ENCODE measurements at places on chromosomes 7 and 10.
A peak's percentile ranks its signal among the peaks of the same experiment; 100 is the strongest.

- no peak for DNase-seq
- H3K27me3 ChIP-seq: no peaks in the 10 kb centered on the region
- no peak overlapping the region for H3K4me3 ChIP-seq
- no peaks in the 10 kb centered on the region for H3K36me3 ChIP-seq
- H3K27ac ChIP-seq: no peak overlapping the region
Observed at GRCh38 chr7:2821842-2822507, 22.1 kb downstream of the GNA12 start.

- no peak overlapping the region for H3K4me3 ChIP-seq
- no peak for DNase-seq
- no peaks in the 10 kb centered on the region for H3K27me3 ChIP-seq
- H3K27ac ChIP-seq: no peak overlapping the region
- no peaks in the 10 kb centered on the region for H3K36me3 ChIP-seq
Observed at GRCh38 chr7:121500360-121501058, 104.4 kb upstream of the FAM3C start.

DNA sequence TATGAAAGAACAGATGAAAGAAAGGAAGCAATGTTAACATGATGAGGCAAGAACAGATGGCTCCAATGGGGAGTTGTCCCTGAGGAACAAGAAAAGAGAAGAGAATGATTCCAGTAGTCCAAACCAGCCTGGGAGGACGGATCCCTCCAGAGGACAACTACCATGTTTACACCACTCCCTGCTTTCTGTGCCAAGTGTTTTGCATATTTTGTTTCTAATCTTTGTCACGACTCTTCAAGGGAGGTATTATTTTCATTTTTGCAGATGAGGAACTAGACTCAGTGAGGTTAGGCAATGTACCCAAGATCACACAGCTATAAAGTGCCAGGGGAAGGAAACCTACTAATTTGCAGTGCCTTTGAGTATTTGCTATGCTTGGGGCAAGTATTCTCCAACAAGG lies 116.2 kb downstream of the PARP12 start:
- DNase-seq: no peak
- no peaks in the 10 kb centered on the region for H3K4me1 ChIP-seq
- H3K4me3 ChIP-seq: no peak overlapping the region
- H3K36me3 ChIP-seq: peaks cover 27% of the 10 kb centered on the region
- no peaks in the 10 kb centered on the region for H3K27me3 ChIP-seq
- H3K27ac ChIP-seq: no peak overlapping the region

- H3K27ac ChIP-seq: no peak overlapping the region
- DNase-seq: no peak
- no peak overlapping the region for H3K4me3 ChIP-seq
- H3K36me3 ChIP-seq: no peaks in the 10 kb centered on the region
- H3K27me3 ChIP-seq: no peaks in the 10 kb centered on the region
Observed at GRCh38 chr7:7375538-7375937, 160.1 kb downstream of the COL28A1 start.

- H3K4me1 ChIP-seq: peaks cover 33% of the 10 kb centered on the region
- no peak overlapping the region for H3K27ac ChIP-seq
- peak; percentile 44 for DNase-seq
Observed at GRCh38 chr7:151251689-151252560, 3.4 kb upstream of the SMARCD3 start.

- H3K27ac ChIP-seq: no peak overlapping the region
- H3K4me1 ChIP-seq: peaks cover 2% of the 10 kb centered on the region
- no peak overlapping the region for H3K4me3 ChIP-seq
- no peaks in the 10 kb centered on the region for H3K27me3 ChIP-seq
- no peaks in the 10 kb centered on the region for H3K36me3 ChIP-seq
Observed at GRCh38 chr7:40393660-40394059, 258.9 kb downstream of the SUGCT start.

DNA sequence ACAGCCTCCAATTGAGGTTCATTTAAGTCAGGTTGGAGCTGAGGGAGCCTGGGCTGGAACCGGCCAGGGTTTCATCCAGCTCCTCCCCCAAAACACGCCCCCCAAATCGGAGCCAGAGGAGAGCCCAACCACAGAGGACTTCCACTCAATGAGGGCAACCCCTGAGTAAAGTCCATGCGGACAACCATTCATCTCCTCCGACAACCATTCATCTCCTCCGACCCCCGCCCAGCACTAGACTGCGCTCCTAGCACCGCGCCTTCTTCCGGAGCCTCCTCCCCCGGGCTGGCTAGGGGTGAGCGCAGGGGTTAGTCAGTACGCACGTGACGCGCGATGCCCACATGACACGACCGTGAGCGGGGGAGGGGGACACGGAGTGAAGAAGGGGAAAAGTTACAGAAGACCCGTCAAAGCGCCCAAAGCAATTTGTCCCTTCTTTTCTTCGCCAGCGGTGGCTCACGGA lies 1.4 kb downstream of the MAGI2 start:
- H3K27ac ChIP-seq: no peak overlapping the region
- DNase-seq: peak; percentile 79
- H3K27me3 ChIP-seq: no peaks in the 10 kb centered on the region
- H3K4me1 ChIP-seq: peaks cover 23% of the 10 kb centered on the region

GRCh38 chr7:80498481-80499349 lies 13.1 kb downstream of the GNAT3 start:
- no peak overlapping the region for H3K27ac ChIP-seq
- no peaks in the 10 kb centered on the region for H3K36me3 ChIP-seq
- no peak for DNase-seq
- H3K4me1 ChIP-seq: no peaks in the 10 kb centered on the region
- H3K27me3 ChIP-seq: no peaks in the 10 kb centered on the region

DNA sequence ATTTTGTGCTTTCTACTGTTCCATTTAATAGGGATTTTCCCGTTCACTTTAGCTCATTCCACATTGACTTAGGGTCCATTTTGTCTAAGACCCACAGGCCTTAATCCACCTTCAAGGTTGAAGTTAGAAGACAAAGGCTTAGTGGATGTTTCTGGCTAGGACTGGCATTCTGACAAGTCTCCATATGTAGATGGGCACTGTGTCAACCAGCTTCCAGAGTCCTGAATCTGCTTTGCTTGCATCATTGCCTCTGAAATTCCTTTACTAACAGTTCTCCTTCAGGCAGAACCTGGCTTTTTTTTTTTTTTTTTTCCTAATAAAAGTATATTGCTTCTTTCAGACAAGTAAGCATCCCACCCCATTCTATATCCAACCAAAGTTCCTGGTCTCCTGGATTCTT lies 69.6 kb upstream of the PDCD4 start:
- DNase-seq: no peak
- H3K4me3 ChIP-seq: no peak overlapping the region
- H3K4me1 ChIP-seq: peaks cover 18% of the 10 kb centered on the region
- no peaks in the 10 kb centered on the region for H3K27me3 ChIP-seq
- H3K36me3 ChIP-seq: no peaks in the 10 kb centered on the region

DNA sequence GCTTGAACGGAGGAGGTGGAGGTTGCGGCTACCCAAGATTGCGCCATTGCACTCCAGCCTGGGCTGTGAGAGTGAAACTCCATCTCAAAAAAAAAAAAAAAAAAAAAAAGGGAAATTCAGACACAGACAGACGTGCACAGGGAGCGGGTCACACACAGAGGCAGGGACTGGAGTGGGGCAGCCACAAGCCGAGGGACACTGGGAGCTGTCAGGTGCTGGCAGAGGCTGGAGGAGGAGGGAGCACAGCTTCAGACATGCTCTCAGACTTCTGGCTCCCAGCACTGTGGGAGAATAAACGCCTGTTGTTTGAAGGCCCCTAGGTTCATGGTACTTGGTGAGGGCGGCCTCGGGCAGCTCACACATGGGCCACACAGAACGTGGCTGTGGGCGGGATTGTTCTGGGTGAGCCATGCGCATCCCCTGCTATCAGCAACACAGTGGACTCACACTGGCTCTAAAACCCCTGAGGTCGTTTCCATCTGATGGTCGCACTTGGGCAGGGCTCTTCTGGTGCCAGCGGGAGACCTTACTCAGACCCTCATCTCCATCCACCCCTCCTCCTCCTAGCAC lies 375.9 kb downstream of the DNAJB6 start:
- no peaks in the 10 kb centered on the region for H3K36me3 ChIP-seq
- H3K27me3 ChIP-seq: peaks cover 2% of the 10 kb centered on the region
- H3K27ac ChIP-seq: no peak overlapping the region
- no peaks in the 10 kb centered on the region for H3K4me1 ChIP-seq
- no peak overlapping the region for H3K4me3 ChIP-seq

GRCh38 chr10:119030421-119031250 lies 1.1 kb downstream of the NANOS1 start:
- H3K4me3 ChIP-seq: peak overlapping the region; percentile 42
- peaks cover 6% of the 10 kb centered on the region for H3K27me3 ChIP-seq
- peaks cover 17% of the 10 kb centered on the region for H3K4me1 ChIP-seq
- peaks cover 14% of the 10 kb centered on the region for H3K36me3 ChIP-seq

DNA sequence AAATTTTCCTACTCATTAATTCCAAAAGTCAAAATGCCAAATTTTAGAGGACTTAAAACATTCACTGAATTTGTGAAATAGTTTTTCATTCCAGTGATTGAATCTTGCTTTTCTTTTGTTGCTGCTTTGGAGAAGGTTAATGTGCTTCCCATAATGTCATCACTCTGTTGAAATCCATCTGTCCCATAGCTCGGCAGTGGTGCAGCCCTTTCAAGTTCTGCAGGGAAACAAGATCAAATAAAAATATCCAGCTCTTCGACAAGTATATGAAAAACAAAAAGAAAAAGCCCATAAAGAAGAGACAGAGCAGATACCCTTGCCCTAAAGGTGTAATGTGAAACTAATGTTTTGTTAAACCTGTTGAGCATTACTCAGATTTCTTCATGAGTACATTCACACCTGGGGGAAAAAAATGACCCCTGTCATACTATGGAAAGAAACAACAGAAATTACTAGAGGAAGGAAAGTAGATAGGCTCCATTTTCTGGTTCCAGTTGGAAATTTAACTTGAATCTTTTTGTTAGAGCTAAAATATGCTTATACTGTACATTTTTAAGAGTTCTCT lies 35.1 kb downstream of the AGR3 start:
- DNase-seq: no peak
- no peaks in the 10 kb centered on the region for H3K36me3 ChIP-seq

- H3K4me1 ChIP-seq: no peaks in the 10 kb centered on the region
- no peak overlapping the region for H3K27ac ChIP-seq
- H3K4me3 ChIP-seq: no peak overlapping the region
- H3K36me3 ChIP-seq: no peaks in the 10 kb centered on the region
- H3K27me3 ChIP-seq: no peaks in the 10 kb centered on the region
Observed at GRCh38 chr10:29023678-29024077, 265.2 kb upstream of the LYZL1 start.
